ENCODE measurements at places on chromosomes 5 and 9.

- no peak for DNase-seq
These were observed 211.3 kb upstream of the FBN2 start for GRCh38 chr5:128749136-128749898.

GRCh38 chr9:120210274-120210673 is 369.7 kb downstream of the CDK5RAP2 start:
- DNase-seq, result no peak

- no peak for DNase-seq
These were observed 5.1 kb downstream of the CAMK4 start for GRCh38 chr5:111229221-111229835.

GRCh38 chr5:39284552-39284951 is 65.2 kb upstream of the FYB1 start:
- DNase-seq, result no peak

- no peak for DNase-seq
These were observed 233.6 kb downstream of the SAXO1 start for GRCh38 chr9:18799428-18799827.

- no peak for DNase-seq
These were observed 29.3 kb downstream of the B4GALT1 start for GRCh38 chr9:33137781-33138264.

- no peak for DNase-seq
These were observed 77.5 kb downstream of the DENND1A start for GRCh38 chr9:123852403-123852802.

GRCh38 chr5:144195448-144195847 is 24.8 kb downstream of the KCTD16 start:
- DNase-seq, result no peak

DNA sequence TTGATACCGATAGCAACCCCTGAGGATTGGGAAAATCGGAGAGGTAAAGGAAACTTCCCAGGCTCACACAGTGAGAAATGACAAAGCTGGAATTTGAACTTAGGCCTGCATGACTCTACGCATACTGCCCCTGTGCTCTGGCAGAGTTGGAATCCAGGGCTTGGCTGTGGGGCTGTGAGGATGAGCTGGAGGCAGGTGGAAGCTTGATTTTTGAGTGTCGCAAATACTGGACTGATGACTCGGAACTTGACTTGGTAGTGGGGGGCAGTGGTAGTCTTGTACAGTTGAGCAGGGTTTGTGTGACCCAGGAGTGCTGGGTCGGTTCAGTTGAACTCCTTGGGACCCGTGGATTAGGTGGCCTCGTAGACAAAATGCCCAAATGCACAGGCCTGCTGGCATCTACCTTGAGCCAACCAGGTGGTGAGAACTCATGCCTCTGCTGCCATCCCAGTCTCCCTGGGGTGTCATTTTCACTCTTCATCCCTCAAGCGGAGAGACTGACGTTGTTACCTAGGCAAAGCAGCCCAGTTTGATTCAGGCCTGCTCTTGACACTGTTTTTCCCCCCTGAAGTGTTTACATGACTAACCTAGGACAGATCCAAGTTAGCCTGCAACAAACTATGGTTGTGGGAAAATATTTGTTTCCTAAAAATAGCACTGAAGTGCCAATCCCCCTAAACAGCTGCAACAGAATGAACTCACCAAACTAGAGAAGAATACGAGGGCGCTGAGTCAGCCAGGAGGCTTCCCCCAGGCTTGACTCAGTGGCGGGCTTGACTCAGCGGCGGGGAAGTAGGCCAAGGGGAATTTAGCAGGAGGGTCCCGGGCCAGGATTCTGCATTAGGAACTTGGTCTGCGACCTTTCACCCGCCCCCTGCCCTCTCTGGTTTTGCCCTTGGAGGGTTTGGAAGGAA is 45.7 kb upstream of the ORM1 start:
- DNase-seq, result no peak

GRCh38 chr9:95726756-95727155 is 148.7 kb upstream of the ERCC6L2 start:
- peak; percentile 29 for DNase-seq

- DNase-seq, result no peak
These were observed 39.5 kb downstream of the MFAP3 start for GRCh38 chr5:154078272-154078671.

- no peak for DNase-seq
These were observed 411.9 kb upstream of the ARRDC3 start for GRCh38 chr5:91794856-91795548.

DNA sequence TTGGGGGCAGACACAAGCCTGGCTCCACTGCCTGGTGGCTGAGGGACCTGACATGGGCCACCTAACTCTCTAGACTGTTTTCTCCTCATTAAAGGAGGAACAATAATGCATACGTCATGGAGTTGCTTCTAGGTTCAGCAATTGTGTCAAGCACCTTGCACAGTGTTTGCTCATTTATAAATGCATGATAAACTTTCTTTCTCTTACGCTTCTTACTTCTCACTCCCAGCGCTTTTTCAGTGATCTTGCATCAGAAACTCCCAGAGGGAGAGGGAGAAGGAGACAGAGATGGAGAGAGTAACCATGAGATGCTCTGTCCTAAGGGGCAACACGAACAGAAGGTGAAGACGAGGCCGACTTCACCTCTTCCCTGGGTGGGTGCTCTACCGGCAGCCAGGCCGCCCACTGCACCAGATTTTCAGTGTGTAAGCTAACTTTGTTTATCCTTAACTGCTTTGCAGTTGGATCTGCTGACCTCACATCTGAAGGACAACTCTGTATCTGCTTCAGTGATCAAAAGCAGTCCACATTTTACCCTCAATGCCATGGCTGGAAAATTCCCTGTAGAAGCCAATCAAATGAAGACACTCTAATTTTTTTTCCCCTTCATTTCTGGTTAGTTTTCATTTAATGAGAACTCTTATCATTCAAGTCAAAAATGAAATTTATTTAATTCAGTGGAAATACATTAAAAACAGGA is 35.3 kb downstream of the MED27 start:
- DNase-seq, result no peak

DNA sequence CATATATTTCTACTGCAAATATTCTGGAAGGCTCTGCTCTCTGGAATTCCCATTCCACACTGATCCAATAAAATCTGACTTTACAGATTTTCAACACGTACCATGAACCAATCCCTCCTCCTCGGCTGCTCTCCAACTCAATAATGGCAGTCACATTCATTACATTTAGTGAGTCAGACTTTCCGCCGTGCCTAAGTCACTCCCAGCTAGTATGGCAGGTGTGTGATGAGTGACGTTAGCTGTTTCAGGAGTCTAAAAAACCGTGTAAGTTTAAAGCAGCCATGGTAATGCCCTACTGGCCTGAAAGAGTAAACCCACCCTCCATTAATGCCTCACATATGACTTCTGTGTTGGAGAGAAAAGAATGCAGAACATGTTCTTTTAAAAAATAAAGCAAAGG is 3.3 kb downstream of the FBN2 start:
- no peak for DNase-seq

Measured in MM.1S (cell line).